ENCODE measurements at places on chromosomes 16 and 17. TPM values are rescaled to one million over a fixed set of nuclear protein-coding genes. Genes with fewer than 3 reads are reported as not detected.

GRCh38 chr17:61383689-61384201 is 15.9 kb upstream of the TBX2 start:
- H3K4me3 ChIP-seq: no peak overlapping the region
- no peaks in the 10 kb centered on the region for H3K36me3 ChIP-seq
- no peaks in the 10 kb centered on the region for H3K27me3 ChIP-seq
- H3K4me1 ChIP-seq: no peaks in the 10 kb centered on the region

DNA sequence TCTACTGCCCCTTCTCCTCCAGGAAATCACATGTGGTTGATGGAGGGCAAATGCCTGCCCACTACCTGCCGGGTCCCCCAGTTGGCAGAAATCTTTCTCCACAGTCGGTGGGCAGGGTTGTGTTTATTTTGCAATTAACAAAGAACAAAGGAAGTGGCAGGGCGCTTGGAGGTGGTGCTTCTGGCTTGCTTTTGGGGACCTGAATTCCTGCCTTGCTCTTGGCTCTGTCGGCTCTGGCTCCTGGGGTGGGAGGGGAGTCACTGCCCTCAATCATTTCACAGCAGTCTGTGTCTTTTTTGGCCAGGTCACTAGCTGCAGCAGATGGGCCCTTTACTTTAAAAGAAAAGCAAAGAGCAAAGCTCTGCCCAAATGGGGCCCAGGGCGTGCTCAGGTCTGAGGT is 69.2 kb downstream of the C16orf78 start:
- no peak overlapping the region for H3K27ac ChIP-seq
- no peaks in the 10 kb centered on the region for H3K27me3 ChIP-seq
- no peak overlapping the region for H3K4me3 ChIP-seq
- no peaks in the 10 kb centered on the region for H3K36me3 ChIP-seq
- DNase-seq: no peak

DNA sequence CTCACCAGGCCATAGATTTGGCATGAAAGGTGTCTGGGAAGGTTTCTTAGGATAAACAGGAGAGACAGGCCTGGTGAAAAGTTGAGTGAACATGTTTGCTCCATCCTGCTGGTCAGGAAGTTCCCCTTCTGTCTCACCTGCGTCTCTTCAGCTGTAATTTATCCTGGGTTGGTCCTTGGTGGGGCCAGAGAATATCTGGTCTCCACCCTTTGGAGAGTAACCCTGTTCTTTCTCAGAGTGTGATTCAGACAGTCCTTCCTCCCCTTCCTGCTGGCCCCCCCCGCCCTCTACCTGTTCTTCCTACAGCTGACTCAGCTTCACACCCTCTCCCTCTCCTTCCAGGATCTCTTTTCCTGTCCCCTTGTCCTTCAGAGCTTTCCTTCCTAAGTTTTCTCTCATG is 17.1 kb downstream of the MINK1 start:
- no peak overlapping the region for H3K27ac ChIP-seq
- H3K4me1 ChIP-seq: peaks cover 23% of the 10 kb centered on the region
- H3K4me3 ChIP-seq: no peak overlapping the region
- H3K36me3 ChIP-seq: peaks cover 2% of the 10 kb centered on the region
- no peak for DNase-seq
- H3K27me3 ChIP-seq: no peaks in the 10 kb centered on the region

GRCh38 chr17:67479148-67479547 is 102.1 kb downstream of the PITPNC1 start:
- peaks cover 3% of the 10 kb centered on the region for H3K4me1 ChIP-seq
- H3K27ac ChIP-seq: no peak overlapping the region
- no peaks in the 10 kb centered on the region for H3K36me3 ChIP-seq
- H3K4me3 ChIP-seq: no peak overlapping the region

DNA sequence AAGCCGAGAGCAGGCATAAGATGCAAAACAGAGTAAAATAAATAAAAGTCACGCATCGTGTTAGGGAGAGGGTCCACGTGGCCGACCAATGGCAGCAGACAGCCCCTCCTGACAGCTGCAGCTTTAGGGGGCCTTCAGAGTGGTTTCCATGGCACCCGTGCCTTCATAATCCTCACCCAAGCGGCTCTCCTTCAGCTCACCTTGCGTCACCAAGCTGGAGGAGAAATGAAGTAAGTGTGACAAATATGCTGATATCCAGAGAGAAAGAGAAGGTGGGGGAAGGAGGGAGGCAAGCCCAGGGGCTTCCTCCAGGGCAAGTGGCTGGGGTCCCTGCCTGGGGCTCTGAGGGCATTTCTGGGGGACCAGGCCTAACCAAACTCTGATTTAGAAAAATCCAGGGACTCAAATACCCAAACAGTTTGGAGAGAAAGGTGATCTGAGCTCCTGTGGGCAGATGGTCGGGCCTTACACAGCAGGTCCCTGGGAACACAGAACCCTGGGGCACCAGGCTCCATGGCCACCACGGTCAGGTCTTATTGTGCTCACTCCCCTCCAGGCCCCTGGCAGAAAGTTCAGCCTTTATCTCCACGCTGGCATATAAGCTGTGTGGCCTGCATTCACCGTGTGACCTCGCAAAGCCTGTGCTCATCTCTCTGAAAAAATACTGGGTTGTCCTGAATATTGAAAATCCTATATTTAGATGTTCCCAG is 80.7 kb upstream of the TNRC6C start:
- no peak overlapping the region for H3K4me3 ChIP-seq
- peak; percentile 22 for DNase-seq
- H3K27me3 ChIP-seq: no peaks in the 10 kb centered on the region
- peaks cover 4% of the 10 kb centered on the region for H3K4me1 ChIP-seq
- H3K36me3 ChIP-seq: no peaks in the 10 kb centered on the region
- no peak overlapping the region for H3K27ac ChIP-seq

DNA sequence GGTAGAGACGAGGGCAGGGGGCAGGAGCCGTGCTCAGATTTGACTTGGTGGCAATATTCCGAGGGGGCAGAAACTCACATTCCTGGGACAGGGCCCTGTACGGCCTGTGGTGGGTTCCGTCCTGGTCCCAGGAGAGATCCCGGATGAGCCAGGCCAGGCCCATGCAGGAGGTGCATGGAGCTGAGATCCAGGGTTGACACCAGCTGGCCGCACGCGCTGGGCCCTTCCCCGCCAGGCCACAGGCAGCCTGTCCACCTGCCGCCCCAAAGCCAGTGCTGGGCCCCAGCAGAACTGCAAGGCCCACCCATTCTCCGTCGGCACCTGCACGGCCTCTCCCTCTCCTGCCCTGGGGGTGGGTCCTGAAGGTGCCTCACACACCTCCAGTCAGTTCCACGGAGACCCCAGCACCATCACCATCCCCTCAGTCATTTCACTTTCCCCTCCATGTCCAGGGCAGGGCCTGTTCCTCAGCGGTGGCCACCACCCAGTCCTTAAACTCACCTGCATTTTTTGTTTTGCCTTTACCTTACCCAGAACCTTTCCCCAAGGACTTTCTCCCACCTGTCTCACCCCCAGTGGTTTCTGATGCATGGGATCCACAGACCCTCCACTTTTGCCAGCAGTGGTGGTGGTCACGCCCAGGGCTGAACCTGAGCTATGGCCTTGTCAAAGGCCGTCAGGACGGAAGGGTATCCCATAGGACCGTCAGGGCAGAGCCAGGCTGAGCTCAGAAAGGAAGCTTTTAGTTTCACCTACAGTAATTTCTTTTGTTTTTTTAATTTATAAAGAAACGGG is 25.1 kb upstream of the CDH15 start:
- H3K4me1 ChIP-seq: no peaks in the 10 kb centered on the region
- no peak for DNase-seq
- no peaks in the 10 kb centered on the region for H3K36me3 ChIP-seq
- no peak overlapping the region for H3K27ac ChIP-seq
- no peak overlapping the region for H3K4me3 ChIP-seq

GRCh38 chr16:12760819-12761611 is 42.7 kb downstream of the CPPED1 start:
- DNase-seq: no peak
- no peak overlapping the region for H3K27ac ChIP-seq
- no peak overlapping the region for H3K4me3 ChIP-seq
- no peaks in the 10 kb centered on the region for H3K4me1 ChIP-seq

DNA sequence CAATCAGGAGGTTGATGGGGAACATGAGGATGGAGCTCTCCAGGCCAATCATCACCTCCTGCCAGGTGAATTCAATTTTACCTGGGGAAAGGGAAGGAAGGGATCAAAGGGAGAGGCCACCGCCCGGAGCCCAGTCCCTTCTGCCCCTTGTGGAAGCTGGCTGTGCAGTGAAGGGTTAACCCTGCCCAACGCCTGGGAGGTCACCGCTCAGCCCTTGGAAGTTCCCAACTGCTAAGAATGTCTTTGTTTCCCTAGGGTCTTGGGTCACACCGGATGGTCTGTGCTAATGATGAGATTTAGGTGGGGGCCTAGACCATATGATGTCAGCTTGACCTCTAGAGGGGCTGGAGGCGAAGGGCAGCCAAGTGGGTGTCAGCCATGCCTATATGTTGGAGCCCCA is 52.1 kb upstream of the GCSH start:
- no peak for DNase-seq
- H3K36me3 ChIP-seq: no peaks in the 10 kb centered on the region
- H3K4me3 ChIP-seq: no peak overlapping the region
- H3K27ac ChIP-seq: no peak overlapping the region
- H3K27me3 ChIP-seq: no peaks in the 10 kb centered on the region

DNA sequence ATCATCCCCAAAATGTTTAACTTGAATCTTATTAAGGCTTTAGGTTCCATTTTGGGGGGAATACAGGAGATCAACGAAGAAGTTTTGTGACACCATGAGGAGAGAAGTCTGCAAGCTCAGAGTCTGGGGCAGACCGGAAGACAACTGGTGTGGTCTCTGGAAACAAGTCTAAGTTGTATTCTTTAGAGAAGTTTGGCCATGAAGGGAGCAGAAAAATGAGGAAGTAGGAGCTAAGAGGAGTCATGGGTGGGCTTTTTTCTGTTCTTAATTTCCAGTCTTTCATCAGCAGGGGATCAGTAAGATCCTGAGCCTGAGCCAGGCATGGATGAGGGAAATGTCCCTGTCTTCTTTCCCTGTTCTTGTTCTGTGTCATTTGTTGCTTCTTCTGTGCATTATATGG is 35.8 kb upstream of the NF1 start:
- H3K4me1 ChIP-seq: no peaks in the 10 kb centered on the region
- no peak for DNase-seq
- no peaks in the 10 kb centered on the region for H3K36me3 ChIP-seq
- no peaks in the 10 kb centered on the region for H3K27me3 ChIP-seq
- no peak overlapping the region for H3K27ac ChIP-seq
- H3K4me3 ChIP-seq: no peak overlapping the region

DNA sequence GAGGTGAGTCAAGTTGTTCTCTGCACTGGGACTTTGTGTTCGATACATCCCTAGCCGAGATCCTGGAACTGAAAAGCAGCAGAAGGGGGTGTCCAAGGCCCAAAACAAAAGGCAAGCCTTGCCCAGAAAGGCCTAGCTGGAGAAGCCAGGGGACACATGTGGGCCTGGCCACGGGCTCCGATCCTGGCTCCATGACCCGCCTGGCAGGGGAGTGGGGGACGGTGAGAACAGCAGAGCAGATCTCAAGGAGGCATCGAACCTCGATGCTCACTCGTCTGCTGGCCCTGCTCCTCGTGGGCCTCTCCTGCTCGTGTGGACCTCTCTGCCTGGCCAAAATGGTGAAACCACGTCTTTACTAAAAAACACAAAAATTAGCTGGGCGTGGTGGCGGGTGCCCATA is 8.9 kb downstream of the CCNF start:
- H3K4me1 ChIP-seq: no peaks in the 10 kb centered on the region
- no peak for DNase-seq
- H3K4me3 ChIP-seq: no peak overlapping the region
- H3K27me3 ChIP-seq: no peaks in the 10 kb centered on the region
- peaks cover 3% of the 10 kb centered on the region for H3K36me3 ChIP-seq

GRCh38 chr17:75241143-75241430 is 20.3 kb downstream of the GGA3 start:
- H3K4me3 ChIP-seq: no peak overlapping the region
- H3K36me3 ChIP-seq: peaks cover 72% of the 10 kb centered on the region
- no peak overlapping the region for H3K27ac ChIP-seq
- DNase-seq: no peak

DNA sequence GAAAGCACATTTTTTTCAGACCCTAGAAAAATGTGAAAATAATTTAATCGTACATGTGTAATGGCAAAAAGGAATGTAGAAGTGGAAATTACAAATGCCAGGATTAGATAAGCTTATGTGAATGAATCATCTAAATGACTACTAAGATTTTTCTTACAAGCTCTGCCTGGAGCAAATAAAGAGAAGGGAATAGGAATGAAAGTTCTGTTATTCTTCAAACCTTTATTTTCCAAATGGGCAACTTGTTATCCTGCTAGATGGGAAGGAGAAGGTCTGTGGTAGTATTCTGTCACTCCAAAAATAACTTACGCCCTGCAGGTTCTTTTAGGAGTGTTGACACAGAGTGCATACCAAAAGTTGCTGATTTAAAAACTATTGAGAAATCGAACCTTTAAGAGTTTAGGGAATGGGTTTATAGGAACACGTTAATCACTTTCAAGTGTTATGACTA is 9.7 kb downstream of the CTCF start:
- DNase-seq: no peak
- H3K27ac ChIP-seq: no peak overlapping the region
- no peaks in the 10 kb centered on the region for H3K27me3 ChIP-seq
- peaks cover 12% of the 10 kb centered on the region for H3K36me3 ChIP-seq

- no peaks in the 10 kb centered on the region for H3K4me1 ChIP-seq
- no peaks in the 10 kb centered on the region for H3K27me3 ChIP-seq
- H3K27ac ChIP-seq: no peak overlapping the region
- H3K36me3 ChIP-seq: no peaks in the 10 kb centered on the region
Measured at GRCh38 chr17:50261051-50261915, 13.0 kb upstream of the TMEM92 start.

DNA sequence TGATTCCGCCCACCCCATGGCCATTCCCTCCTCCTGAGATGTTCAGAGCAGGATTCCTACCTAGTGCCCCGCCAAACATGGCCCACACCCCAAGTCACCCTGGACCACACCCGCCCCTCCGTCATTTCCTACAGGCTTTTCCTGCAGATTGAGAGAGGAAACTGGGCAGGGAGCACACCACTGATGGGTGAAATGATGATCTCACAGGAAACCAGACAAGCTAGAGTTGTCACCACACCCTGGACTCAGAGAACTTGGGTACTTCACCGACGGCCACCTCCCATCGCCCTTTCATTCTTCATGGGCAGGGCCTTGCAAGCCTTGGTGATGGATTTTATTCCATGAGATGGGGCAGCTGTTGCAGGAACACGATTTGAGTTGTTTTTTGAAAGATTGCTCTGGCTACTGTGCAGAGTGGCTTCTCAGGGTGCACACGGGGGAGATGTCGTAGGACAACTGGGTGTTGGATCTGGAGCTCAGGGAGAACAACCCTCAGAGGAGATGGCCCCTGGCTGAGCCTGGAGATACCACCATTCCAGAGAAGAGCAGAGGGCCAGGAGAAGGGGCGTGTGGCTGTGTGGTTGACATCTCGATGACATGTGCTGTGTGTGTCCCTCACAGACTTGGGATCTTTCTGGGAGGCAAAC is 7.4 kb upstream of the B9D1 start:
- H3K36me3 ChIP-seq: no peaks in the 10 kb centered on the region
- no peaks in the 10 kb centered on the region for H3K27me3 ChIP-seq
- peak overlapping the region; percentile 59 for H3K27ac ChIP-seq
- peak; percentile 8 for DNase-seq
- H3K4me1 ChIP-seq: peaks cover 10% of the 10 kb centered on the region

The CLDN7 gene
- 233 TPM for total RNA-seq

The KRT16 gene
- total RNA-seq: 3.1 TPM

The AANAT gene
- not detected for total RNA-seq

The MYH1 gene
- not detected for total RNA-seq
